ENCODE measurements at places on chromosomes 7 and 10.

DNA sequence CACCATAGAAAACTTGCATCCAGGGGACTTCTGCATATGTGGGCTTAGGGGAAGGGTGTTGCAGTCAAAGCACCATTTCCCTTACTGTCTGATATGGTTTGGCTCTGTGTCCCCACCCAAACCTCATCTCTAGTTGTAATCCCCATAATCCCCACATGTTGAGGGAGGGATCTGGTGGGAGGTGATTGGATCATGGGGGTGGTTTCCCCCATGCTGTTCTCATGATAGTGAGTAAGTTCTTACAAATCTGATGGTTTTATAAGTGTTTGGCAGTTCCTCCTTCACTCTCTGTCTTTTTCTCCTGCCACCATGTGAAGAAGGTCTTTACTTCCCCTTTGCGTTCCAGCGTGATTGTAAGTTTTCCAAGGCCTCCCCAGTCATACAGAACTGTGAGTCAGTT, 177.4 kb downstream of the ADK start:
- DNase-seq, result no peak

- DNase-seq, result no peak
Observed at GRCh38 chr7:51620706-51621105, 304.1 kb upstream of the COBL start.

DNA sequence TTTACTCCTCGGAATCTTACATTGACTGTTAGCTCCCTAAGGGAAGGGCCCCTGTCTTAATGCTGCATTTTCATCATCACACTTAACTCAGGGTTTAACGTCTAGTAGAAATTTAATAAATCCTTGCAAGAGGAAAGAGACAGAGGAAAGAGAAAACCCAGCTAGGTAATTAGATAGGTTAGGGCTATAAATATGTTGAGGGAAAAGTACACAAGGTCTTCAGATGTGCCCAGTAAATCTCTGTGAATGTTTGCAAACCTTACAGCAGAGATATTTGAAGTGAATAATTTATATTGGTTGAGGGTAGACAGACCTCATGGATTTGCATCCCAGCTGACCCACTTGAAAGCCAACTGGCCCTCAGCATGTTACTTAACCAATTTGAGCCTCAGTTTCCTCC, 315.5 kb upstream of the NPVF start:
- no peak for DNase-seq

- DNase-seq, result no peak
Observed at GRCh38 chr7:94403546-94403945, 8.9 kb downstream of the COL1A2 start.

- DNase-seq, result no peak
Observed at GRCh38 chr7:23544913-23545354, 13.2 kb upstream of the TRA2A start.

DNA sequence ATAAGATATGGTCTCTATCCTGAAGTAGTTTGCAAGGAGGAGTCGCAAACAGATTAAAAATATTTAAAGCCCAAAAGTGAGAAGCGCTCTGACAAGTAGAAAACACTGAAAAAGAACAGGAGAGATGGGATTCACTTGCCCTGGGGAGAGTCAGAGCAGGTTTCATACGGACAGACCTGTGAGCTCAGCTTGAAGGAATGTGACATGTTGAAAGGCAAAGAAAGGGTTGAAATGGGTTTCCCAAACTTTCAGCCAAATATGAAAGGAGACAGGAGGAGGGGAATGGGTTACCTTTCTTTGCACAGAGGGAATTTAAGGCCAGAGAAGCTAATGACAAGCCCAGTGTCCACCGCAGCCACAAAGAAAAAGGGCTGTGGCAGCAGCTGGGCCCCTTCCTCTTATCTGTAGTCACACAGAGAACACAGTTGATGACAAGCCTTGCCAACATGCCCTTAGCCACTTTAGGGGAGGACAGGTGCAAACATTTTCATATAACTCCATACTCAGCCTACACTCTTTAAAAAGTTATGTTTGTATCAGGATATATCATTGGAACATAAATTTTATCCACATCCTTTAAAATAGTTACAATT, 14.9 kb downstream of the HOXA1 start:
- DNase-seq, result no peak

- DNase-seq, result no peak
Observed at GRCh38 chr7:135712796-135713195, 15.2 kb downstream of the SLC13A4 start.

GRCh38 chr7:4809091-4809591, 33.7 kb downstream of the AP5Z1 start:
- DNase-seq, result no peak

- no peak for DNase-seq
Observed at GRCh38 chr10:131996466-131997365, 15.0 kb upstream of the BNIP3 start.

- no peak for DNase-seq
Observed at GRCh38 chr10:118753331-118754228, 1.2 kb downstream of the CACUL1 start.

DNA sequence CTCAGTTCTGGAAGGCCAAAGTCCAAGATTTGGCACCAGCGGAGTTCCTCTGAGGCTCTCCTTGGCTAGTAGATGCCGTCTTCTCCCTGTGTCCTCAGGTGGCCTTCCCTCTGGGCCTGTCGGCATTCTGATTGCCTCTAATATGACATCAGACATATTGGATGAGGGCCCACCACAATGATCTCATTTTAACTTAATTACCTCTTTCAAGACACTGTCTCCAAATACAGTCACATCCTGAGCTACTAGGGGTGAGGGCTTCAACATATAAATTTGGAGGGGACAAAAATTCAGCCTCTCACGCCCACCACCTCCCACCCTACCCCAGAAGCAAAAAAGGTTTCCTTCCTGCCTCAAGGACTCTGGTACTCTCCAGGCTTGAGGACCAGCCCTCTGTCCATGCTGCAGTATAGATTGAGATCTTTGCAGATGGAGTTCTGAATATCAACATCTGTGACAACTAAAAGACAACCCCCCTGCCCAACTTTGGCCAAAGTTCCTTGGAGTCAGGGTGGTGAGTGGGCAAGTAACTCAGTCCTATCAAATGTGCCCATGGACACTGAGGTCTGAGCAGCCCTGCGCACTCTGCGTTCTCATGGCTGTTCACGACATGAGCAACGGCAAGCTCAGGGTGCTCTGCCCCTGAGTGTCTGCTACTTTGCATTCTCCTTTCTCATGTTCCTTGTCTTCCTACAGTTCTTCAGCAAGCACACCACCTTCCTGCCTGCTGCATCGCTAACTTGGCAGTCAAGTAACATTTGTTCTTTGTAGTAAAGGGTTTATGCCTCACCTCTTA, 11.5 kb downstream of the TMEM176B start:
- no peak for DNase-seq

DNA sequence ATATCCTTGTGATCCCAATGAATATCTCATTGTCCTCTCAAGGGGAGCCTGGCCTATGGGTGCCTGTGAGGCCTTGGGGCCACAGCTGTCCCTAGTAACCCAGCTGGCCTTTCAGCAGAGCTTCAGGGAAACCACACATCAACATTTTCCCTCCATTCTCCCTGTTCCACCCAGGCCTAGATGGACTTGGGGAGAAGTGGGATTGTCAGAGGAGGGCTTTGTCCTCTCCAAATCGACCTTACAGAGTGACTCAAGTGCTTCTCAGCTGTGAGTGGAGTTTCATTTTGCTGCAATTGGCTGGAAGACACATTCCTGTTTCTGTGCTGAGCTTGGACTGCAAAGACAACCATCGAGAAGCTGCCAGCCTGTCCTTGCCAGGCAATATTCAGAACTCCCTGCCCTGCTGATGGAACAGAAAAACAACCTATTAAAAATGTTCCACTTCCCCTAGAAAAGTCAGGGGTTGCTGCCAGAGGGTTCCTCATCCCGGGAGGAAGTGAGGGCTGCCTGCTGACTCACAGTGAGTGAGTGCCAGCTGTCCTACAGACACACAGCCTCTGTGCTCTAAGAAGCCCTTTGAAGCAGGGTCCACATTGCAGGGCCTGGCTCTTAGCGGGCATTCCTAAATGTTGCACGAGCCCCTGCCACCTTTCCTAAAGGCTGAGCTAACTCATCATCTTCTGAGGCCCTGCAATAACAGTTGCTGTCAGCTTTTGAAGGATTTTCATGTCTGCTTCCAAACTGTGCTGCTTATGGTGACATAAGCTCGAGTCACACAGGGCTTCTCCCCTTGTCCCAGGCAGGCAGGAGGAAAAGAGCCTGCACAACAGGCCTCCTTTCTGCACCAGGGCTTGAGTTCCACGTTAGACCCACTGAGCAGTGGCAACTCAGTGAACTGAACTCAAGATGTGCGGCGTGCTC, 20.5 kb downstream of the STRA8 start:
- DNase-seq, result no peak

- DNase-seq, result no peak
Observed at GRCh38 chr7:47836080-47836479, 112.2 kb downstream of the PKD1L1 start.

DNA sequence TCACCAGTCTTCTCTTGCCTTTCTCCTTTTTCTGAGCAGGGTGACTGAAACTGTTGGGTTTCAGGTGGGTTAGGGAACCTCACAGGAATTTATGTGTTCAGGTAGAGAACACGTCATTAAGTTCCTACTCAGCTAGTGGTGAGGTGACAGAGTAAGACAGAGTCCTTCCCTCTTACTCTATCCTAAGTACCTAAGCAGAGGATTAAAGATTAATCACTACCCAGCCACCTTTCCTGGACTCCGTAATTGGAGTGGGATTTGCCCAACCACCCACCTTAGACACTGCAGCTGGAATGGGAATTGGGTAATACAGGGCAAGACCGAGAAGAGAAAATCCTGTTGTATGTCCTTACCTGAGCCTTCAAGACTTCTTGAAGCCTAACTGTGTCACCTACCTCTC, 158.1 kb downstream of the LRRC4 start:
- no peak for DNase-seq

- DNase-seq, result no peak
Observed at GRCh38 chr7:32582036-32582435, 86.7 kb downstream of the AVL9 start.

DNA sequence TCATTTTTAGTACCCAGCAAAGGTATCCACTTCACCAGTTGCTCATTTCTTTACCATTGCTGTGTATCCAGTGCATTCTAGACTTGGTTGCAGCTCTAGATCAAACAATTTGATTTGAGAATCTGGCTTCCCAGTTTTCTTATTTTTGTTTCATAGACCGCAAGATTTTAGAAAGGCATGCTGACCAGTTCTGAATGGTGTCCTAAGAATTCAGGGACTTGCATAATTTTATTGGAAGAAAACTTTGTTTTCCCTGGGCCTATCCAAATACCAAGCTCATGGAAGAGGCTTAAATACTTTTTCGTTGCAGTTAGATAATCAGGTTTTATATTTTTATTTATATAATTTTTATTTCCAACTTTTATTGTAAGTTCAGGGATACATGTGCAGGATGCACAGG, 58.3 kb downstream of the BICC1 start:
- no peak for DNase-seq

Data from T-helper 9 cell (primary cell).